ENCODE measurements at places on chromosomes 16 and 17.

DNA sequence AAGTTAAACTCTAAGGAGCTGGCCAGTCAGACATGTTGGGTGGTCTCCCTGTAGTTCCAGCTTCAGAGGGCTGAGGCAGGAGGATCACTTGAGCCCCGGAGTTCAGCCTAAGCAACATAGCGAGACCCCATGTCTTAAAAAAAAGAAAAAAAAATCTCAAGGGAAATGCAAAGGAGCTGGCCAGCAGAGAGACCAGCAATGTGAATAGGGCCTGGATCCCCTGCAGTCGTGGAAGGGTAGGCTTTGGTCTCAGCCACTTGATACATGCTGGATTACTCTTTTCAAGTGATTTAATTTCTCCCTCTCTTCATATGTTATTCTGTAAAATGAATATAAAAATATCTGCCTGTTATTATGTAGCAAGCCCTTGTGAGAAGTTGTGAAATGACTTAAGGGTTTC, 207.7 kb downstream of the SPECC1 start:
- DNase-seq = no peak

- no peak for DNase-seq
Observed at GRCh38 chr17:28760601-28761562, 17.1 kb downstream of the TRAF4 start.

DNA sequence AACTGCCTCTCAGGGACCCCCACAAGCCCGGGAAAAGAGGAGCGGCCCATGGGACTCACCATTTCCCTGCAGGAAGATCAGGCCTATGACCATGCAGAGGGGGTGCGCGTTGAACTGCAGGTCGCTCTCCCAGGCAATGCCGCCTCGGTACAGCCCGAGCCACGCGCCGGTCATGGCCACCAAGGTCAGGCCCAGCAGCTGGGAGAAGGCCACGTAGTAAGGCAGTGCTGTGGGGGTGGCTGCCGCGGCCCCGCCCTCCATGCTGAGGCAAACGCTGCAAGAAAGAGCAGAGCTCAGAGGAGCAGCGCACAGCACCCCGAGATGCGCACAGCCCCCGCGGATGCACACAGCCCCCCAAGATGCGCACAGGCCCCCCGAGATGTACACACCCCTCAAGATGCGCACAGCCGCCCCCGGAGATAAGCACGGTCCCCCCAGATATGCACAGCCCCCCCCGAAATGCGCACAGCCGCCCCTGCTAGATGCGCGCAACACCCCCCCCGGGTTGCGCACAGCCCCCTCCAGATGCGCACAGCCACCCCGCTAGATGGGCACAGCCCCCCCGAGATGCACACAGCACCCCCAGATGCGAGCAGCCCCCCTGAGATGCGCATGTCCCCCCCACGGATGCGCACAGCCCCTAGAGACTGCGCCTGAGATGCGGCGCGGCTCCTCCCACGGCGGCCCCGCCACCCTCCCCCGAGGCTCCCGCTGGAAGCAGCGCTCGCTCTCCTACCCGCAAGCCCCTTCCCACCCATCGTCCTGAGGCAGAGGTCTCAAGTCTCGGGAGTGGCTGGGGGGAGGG, 8.6 kb downstream of the CYB561 start:
- DNase-seq = no peak

DNA sequence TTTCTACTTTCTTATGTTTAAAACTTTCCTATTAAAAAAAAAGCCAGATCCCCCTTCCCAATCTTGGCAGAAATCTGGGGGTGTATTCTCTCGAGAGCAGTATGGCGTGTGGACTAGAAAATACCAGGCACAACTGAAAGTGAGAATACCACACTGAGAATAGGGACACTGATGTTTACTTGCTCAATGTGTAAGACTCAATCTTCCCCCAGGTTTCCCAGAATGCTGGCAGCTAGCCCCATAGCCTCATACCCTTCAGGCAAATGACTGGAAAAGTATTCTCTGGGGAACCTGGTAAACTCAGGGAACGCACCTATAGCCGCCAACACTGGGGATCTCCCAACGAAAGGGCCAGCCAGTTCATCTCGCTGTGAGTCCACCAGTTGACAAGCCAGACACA, 15.3 kb downstream of the ZZEF1 start:
- no peak for DNase-seq

- peak; percentile 76 for DNase-seq
Observed at GRCh38 chr17:79993390-79994227, 42.1 kb downstream of the TBC1D16 start.

DNA sequence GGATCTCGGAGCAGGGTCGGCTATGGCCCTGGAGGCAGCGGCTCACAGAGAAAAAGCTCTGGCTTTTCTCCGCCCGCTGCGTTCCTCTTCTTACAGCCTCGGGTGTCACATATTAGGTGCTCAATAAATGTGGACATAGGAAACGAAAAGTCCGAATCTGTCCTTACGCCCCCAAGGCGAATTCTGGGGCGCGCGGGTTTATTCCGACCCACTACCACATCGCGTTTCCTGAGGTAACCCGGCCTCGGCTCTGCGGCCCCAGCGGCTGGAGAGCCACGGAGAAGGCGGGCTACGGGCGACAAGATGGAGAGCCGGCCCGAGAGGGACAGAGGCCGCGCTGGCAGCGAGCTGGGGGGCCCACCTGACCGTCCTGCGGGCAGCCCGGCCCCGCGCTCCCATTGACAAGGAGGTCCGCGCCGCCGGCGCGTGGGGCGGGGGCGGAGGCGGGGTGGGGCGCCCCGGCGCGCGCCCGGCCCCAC, 573 bp upstream of the GNAO1 start:
- DNase-seq = no peak

DNA sequence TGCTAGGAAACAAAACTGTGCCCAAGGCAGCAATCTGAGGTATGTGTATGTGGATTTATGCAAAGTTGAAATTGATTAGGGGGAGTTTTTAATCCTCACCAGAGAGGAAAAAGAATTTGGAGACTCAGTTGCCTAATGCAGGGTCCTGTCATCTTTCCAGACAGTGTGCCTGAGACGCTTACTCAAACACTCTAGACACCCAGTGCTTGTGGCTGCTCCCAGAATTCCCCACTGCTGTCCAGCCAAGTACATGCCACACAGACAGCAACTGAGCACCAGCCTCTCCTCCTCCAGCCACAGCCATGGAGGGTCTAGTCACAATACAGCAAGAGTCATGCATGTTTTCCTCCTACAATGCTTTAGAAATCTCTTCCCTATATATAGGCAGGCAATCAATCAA, 118.1 kb downstream of the HIC1 start:
- no peak for DNase-seq

DNA sequence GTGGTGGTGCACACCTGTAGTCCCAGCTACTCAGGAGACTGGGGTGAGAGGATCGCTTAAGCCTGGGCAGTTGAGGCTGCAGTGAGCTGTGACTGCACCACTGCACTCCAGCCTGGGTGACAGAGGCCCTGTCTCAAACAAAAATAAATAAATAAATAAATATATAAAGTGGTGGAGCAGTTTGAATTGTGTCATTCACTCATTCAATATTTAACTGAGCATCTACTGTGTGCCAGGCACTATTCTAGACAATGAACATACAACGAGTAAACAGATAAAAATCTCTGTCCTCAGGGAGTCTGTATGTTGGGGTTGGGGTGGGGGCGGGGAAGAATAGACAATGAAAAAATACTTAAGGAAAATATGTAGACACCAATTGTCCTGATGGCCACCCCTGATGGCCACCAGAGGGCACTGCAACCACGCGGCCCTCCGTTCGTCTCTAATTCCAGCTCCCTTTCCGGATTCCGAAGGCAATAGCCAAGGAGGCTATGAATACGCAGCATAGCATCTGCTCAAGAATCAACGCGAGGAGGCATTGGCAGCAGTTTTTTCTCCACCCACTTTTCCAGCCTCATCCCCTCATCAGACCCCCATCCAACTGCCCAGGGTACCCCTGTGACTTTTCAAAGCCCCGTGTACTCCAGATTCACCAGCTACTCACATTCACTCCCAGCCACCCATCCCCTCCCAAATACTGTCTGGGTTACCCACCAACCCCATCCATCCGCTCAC, 21.4 kb downstream of the QPRT start:
- peak; percentile 80 for DNase-seq

- DNase-seq = no peak
Observed at GRCh38 chr17:6591599-6592158, 35.3 kb upstream of the PITPNM3 start.

- peak; percentile 94 for DNase-seq
Observed at GRCh38 chr16:30628628-30629540, 18.7 kb upstream of the ZNF689 start.

DNA sequence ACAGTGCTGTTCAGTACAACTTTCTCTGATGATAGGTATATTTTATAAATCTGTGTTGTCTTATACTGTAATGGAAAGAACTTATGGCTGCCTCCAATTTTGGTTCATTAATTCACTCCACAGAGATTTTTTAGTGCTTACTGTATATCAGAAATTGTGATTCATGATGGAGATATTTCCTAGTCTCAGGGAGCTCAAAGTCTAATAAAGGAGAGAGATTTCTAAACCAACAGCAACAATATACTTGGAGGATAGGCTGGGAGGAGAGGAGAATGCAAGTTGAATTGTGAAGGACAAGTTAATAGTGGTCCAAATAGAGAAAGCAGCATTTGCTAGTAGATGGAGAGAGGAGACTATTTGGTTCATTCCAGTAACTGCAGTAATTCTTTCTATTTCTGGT, 63.5 kb downstream of the TANC2 start:
- DNase-seq = no peak

GRCh38 chr16:80993307-80993706, 13.4 kb downstream of the CMC2 start:
- no peak for DNase-seq

GRCh38 chr17:7961421-7961820, 29.4 kb downstream of the CNTROB start:
- no peak for DNase-seq

GRCh38 chr16:82580298-82580890, 46.4 kb upstream of the CDH13 start:
- no peak for DNase-seq

- DNase-seq = no peak
Observed at GRCh38 chr17:50147841-50148225, 2.6 kb downstream of the PPP1R9B start.

GRCh38 chr17:82970067-82970466, 109.3 kb upstream of the METRNL start:
- no peak for DNase-seq

GRCh38 chr17:41101586-41102259, at the start of gene KRTAP4-16:
Gene KRTAP4-16 (minus strand): TSS chr17:41102209. CDS start chr17:41102209, 0 bp downstream.
- DNase-seq = no peak

GRCh38 chr17:36460265-36460937, 26.1 kb upstream of the ZNHIT3 start:
- no peak for DNase-seq

GRCh38 chr17:3594976-3595375, 14.2 kb downstream of the TRPV1 start:
- DNase-seq = no peak
